Fibroblast of skin of abdomen (primary cell): ENCODE measurements at places on chromosomes 3 and 15.

DNA sequence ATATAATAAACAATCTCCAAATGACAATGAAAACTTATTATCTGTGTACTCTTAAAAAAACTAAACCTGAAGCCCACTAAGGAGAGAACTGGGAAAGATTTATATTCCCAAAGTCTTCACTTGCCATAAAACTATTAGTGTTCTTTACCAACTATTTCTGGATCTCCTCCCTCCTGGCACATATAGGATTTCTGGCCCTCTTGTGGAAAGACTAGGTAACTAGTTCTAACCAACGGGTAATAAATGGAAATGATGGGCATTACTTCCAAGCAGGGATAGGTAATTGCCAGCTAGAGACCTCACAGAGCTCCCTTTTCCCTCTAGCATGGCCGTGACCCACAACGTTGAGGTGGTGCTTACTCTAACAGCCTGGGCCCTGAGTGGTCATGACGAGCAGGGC is 110.1 kb downstream of the DNAH12 start:
- peak; percentile 10 for DNase-seq

GRCh38 chr3:147816752-147817151 is 407.6 kb downstream of the ZIC1 start:
- DNase-seq = peak; percentile 12

DNA sequence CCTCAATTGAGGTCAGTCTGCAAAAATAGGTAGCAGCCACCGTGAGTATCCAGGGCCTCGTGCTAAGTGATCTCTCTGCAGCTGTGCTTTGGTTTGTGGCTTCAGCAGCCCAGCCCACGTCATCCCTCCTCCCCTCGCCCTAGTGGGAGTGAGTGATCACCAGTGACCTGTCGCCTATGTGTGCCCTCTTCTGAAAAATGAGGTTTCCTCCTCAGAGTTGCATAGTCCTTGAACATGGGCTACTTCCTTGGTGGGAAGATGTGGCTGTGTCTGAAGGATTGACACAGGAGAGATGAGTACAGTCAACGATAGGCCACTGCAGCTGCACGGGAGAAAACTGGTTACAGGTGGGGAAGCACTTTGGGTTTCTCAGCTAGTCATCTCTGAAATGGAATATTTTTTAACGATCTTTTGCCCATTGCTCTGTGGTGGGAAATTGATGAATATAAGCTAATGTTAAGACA is 144.8 kb upstream of the BHLHE40 start:
- no peak for DNase-seq

DNA sequence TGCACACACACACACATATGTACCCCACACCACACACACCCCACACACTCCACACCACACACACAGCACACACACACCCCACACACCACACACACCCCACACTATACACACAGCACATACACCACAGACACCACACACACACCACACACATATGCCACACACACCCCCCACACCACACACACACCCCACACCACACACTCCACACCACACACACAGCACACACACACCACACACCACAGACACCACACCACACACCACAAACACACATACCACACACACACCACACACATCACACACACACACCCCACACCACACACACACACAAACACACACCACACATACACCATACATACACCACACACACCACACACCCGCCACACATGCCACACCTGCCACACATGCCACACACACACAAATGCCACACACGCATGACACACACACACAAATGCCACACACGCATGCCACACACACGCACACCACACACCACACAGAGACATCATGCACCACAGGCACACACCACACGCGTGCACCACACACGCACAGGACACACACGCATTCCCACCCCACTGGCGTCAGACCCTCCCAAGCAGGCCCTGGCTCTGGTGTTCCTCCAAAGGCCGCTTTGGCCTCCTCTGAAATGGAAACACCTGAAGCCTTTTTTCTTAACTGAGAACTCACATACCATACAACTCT is 15.7 kb downstream of the CHST13 start:
- DNase-seq = no peak

DNA sequence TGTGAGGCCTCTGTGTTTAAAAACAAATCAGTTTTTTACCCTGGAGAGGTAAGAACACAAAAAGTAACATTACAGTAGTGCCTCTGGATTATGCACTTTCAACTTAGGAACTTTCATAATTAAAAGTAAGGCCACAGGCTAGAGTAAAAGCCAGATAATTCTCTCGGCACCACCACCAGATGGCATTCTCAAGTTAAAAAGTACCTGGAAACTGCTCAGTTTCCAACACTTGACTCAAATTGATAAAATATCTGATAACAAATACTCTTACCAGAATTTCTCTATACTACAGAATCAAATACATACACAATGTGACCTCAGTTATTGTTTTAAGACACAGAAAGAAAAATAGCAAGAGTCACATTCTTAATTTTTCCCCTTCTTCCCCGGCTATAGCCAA is 19.9 kb downstream of the SPICE1 start:
- DNase-seq = peak; percentile 18
